ENCODE measurements at places on chromosomes 11 and 22.

DNA sequence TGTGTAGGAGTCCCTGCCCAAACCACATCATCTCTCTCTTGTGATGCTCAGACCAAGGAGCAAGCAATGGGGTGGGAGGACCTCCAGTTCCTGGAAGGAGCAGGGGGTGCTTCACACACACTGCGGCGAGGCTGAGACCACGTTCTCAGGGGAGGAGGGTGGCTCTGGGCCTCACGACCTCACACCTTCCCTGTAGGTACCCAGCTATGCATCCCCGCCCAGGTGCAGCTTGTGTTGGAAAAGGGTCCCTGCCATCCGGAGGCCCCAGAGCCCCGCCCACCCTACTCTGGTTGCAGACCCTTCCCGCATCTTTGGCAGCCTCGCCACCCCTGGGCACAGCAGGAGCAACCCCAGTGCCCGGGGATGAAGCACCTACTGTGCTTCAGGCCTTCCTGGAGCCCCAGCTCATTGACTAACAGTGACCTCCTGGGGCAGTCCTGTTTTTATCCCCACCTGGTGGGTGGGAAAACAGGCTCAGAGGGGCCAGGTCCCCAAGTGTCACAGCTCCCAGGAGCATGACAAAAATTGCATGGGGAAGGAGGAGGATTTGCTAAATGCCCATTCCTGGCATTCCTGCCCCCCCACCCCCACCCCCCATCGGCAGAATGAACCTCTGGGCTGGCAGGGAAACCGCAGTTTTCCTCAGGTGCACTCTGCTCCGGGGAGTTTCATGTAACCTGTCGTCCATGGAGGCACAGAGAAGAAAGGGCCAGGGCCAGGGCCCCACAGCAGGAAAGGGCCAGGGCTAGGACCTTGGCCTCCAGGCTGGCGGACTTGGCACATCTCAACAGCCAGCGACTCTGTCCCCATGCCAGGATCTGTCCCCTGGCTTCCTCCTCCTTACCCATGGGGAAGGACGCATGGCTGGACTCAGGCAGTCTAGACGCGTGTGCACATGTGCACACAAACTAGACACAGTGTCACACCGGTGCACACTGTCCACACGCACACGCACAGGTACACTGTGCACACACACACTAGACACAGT, 81.0 kb downstream of the IGLL1 start:
- no peak for DNase-seq

GRCh38 chr11:19311308-19312030, 70.7 kb upstream of the E2F8 start:
- peak; percentile 5 for DNase-seq

DNA sequence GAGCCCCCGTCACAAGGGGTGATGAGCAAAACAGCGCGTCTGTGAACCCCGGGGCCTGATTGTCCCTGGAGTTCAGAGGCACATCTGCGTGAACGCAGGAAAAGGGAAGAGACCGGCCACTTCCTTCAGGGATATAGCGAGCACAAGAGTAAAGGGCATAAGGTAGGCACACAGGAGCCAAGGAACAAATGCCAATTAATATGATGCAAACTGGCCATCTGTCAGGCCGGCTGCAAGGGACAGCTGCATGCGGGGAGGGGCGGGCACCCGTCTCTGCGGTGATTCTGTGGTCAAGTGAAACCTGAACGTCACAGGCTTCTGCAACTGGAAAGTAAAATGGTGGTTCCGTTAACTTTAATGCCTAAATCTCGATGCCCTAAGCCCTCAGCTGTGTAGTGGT, 64.7 kb downstream of the TRIM29 start:
- DNase-seq: no peak

- no peak for DNase-seq
Measured at GRCh38 chr11:13899603-13900002, 62.9 kb upstream of the SPON1 start.

DNA sequence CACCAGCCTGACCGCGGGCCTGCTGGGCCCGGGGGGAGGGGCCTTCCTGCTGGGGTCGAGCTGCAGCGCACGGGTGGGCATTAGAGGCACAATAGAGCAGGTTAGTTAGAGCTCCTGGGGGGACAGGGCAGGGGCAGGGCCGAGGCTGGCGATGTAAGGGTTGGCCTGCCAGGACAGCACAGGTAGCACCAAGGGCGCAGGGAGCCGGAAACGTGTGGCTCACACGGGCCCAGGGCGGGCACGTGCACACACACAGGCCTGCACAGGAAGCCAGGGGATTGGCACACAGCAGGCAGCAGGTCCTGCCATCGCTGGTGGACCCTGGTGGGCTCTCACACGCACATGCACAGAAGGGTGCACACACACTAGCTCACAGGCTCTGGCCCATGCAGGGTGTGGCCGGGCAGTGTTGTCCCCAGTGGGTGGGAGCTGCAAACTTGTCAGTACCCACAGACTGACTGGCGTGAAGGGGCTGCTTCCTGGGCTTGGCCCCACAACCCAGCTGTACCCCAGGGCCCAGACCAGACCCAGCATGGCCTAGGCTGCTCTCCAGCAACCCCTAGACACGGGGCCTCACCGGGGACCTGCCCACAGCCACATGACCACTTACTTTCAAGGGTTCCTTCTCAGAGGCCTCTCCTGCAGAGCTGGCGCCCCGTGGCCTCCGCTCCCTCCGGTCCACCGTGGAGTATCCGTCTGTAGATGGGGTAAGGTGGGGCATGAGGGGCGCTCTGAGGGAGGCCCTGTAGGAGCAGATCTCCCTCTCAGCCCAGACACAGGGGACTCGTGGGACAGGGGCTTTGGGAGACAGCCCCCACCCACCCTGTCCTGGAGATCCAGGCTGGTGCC, 29.9 kb upstream of the TXNRD2 start:
- DNase-seq: no peak

DNA sequence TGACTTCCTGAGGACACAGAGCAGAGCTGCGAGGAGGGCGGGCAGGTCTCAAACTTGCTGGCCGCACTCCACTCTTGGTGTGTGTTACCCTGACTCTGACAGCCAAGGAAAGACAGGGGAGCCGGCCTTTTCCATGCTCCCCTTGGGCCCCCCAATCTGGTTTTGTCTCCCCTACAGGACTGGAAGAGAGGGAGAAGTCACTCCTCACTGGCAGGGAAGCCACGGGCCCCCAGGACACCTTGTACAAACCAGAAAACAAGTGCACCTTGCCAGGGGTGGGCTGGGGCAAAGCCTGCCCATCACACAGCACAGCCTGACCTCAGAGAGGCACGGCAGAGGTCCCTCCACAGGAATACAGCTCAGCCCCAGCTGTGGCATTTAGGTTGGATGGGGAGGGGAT, 20.2 kb downstream of the CBX7 start:
- no peak for DNase-seq

DNA sequence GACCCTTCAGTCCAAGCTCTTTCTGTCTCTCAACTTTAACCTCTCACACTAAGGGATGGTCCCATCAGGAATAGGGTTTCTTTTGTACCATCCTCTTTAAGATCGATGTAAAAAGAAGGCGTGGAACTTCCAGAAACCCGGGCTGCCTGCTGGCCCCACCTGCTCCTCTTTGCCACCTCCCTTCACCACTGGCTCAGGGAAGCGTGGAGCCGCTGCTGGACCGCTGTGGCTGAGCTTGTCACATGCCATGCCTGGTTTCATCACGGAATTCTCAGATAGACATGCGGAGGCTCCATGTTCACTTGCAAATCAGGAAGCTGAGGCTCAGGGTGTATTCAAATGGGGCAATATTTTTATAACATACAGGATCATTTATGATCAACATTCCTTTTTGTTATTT, 399.7 kb downstream of the BRD1 start:
- DNase-seq: no peak

DNA sequence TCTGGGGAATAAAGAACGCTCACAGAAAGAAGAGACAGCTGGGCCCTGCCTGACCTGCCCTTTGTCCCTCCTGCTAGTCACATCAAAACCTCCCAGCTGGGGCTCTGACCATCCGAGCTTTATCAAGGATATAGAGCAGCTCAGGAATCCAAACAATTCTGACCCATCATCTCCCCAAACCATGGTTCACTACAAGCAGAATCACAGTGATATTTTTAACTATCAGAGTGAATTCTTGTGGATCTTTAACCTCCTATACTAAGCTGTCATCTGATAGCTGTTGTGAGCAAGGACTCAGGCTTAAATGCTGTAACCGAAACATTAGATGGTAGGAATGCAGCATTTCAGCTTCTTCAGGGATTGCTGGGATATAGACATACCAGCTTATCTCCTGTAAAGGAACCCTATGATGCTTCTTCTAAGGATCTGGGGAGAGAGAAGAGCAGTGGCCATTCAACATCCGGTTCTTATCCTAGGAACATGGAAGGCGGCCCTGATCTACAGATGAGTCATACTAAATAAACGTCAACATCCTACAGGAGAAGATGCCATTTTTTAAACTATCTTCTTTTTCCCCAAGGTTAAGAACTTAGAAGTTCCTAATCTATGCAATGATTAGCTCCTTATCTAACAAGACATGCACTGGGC, 84.7 kb upstream of the AKIP1 start:
- no peak for DNase-seq

GRCh38 chr11:115885535-115886421, 381.6 kb upstream of the CADM1 start:
- DNase-seq: no peak

- no peak for DNase-seq
Measured at GRCh38 chr11:118663381-118663780, 16.1 kb downstream of the TREH start.

DNA sequence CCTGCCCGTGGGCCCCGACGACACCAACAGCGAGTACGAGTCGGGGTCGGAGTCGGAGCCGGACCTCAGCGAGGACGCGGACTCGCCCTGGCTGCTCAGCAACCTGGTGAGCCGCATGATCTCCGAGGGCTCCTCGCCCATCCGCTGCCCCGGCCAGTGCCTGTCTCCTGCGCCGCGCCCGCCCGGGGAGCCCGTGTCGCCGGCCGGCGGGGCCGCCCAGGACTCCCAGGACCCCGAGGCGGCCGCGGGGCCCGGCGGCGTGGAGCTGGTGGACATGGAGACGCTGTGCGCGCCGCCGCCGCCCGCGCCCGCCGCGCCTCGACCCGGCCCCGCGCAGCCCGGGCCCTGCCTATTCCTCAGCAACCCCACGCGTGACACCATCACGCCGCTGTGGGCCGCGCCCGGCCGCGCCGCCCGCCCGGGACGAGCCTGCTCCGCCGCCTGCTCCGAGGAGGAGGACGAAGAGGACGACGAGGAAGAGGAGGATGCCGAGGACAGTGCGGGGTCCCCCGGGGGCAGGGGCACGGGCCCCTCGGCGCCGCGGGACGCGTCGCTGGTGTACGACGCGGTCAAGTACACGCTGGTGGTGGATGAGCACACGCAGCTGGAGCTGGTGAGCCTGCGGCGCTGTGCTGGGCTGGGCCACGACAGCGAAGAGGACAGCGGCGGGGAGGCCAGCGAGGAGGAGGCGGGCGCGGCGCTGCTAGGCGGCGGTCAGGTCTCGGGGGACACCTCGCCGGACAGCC, 3.8 kb downstream of the MAPK8IP2 start:
- no peak for DNase-seq

- no peak for DNase-seq
Measured at GRCh38 chr11:113880971-113881370, 5.6 kb upstream of the USP28 start.

- no peak for DNase-seq
Measured at GRCh38 chr22:46213052-46213451, 37.0 kb downstream of the CDPF1 start.

DNA sequence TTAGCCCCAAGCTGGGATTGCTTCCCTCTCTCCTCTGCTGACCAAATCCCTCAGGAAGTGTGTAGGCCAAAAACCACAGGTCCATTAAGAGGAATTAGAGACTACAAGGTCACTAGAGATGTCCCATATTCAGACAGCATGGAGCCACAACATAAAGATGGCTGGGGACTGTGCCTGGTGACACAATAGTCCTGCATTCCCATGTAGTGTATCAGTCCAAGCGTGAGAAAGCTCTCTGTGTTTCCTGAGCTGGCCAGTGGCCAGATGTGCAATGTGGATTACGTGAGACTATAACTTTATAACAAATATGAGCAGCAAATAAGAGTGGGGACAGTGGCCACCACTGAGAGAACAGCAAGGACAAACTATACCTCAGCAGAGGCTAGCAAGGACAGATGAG, 7.6 kb upstream of the MS4A10 start:
- no peak for DNase-seq

DNA sequence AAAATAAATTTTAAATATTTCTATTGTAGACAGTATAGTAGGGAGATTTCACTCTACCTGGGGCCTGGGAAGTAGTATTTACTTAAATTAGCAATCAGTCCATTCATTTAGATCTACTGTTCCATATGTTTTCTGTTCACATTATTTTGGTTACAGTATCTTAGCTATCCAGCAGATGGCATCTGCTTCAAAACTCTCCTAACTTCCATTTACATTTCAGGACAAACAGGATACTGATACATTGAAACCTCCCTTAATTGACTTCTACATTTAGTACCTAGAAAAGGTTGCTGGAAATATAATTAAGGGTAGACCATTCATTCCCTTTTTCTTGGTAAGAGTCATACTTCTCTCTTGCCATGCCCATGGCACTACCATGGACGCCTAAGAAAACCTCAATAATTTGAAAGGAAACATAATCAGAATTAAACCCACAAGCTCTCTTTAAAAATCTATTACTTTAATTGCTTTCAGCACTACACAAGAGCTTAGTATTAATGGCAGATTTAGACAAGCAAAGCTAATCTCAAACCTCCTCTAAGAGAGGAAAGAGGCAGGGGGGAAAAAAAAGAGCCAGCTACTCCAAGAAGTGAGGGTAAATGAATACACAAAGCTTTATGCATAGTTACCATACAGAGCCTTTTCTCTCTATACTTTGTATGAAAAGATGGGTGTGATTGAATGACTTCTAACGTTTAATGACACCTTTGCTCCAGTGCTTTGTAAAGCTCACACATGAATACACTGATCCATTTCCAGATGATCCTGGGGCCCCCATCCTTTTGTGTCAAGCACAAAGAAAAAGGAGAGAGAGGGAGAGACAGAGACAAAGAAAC, 131.2 kb upstream of the MTMR2 start:
- no peak for DNase-seq

DNA sequence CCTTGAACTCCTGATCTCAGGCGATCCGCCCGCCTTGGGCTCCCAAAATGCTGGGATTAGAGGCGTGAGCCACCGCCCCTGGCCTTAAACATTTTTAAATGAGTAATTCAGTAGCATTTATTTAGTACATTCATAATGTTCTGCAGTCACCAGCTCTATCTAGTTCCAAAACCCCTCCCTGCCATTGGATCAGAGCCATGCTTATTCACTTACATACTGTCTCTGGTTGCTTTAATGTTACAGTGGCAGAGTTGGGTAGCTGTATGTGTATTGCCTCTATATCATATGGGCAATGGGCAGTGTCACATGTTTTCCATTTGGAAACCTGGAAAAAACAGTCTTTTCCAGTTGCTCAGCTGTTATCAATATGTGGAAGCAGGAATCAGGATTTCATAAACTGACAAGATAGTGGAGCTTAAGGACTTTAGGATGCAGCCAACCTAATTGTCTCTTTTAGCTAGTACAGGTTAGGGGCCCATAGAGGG, 10.5 kb downstream of the COA4 start:
- DNase-seq: no peak

- no peak for DNase-seq
Measured at GRCh38 chr11:70407814-70408213, 9.5 kb downstream of the CTTN start.

- no peak for DNase-seq
Measured at GRCh38 chr22:48826546-48826945, 1001.1 kb downstream of the BRD1 start.

- DNase-seq: no peak
Measured at GRCh38 chr11:67406969-67407687, 3.2 kb downstream of the TBC1D10C start.
